ENCODE measurements at places on chromosomes 2 and 18.

DNA sequence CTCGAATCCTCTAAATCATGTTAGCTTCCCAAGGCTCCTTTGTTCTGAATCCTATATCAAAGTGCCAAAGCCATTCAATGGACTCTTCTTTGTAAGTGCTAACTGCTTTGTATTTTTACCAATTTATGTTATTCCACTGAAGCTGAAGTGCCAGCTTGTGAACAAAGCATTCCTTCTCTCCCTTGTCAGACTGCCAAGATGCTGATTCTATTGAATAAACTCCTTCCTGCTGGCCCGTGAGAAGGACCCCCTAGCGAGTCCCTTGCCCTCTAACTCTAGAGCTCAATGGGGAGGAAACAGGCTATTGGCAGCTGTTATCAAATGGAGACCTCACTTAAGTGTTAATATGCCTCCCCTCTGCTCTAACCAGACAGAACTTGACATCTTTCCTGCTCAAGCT is 1097.9 kb upstream of the CNTNAP5 start:
- DNase-seq = peak; percentile 66

DNA sequence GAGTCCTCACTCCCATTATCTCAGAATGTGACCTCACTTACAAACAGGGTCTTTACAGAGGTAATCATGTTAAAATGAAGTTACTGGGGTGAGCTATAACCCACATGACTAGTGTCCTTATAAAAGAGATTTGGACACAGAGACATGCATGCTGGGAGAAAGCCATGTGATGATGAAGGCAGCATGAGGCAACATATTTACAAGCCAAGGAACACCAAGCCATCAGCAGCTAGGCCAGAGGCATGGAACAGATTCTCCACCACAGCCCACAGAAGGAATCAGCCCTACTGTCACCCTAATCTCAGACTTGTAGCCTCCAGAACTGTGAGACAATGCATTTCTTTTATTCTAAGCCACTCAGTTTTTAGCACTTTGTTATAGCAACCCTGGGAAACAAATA is 171.9 kb downstream of the EN1 start:
- DNase-seq = no peak

DNA sequence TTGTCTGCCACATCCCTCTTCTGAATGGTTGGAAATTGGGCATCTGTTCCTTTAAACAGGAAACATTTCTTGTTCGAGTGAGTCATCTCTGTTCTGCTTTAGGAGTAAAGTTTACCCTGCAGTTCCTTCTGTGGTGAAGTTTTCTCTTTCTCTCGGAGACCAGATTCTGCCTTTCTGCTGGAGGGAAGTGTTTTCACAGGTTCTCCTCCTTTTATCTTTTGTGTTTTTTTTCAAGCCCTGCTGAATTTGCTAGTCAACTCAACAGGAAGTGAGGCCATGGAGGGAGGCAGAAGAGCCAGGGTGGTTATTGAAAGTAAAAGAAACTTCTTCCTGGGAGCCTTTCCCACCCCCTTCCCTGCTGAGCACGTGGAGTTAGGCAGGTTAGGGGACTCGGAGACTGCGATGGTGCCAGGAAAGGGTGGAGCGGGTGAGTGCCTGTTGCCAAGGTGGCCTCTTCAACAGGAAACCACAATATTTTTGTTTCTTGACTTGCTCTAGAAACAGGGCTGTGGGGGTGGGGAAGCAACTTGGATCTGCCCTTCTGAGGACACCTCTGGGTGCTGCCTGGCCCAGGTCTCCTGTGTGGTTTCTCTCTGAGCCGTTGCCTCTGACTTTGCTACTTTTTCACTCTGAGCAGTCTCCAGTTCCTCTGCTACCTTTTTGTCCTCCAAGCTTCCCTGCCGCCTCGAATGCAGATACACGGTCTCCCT is 2.2 kb upstream of the CASP8 start:
- DNase-seq = no peak

DNA sequence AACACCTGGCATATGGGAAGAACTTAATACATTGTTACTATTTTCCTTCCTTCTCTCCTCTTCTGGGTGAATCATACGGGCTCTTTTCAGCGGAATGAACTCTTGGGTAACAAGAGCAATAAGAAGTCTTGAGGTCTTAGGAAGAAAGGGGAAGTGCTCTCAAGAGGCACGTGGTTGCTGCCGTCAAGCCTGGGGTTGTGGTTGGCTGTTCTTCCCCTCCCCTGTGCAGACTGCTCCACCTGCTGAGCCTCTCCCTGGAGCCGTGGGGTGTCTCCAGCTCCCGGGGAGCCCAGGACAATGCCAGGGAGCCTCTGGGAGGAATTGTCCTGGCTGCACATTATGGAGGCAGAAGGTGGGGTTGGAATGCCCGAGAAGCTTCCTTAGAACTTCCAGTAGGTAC is 19.4 kb downstream of the TOGARAM2 start:
- peak; percentile 78 for DNase-seq

DNA sequence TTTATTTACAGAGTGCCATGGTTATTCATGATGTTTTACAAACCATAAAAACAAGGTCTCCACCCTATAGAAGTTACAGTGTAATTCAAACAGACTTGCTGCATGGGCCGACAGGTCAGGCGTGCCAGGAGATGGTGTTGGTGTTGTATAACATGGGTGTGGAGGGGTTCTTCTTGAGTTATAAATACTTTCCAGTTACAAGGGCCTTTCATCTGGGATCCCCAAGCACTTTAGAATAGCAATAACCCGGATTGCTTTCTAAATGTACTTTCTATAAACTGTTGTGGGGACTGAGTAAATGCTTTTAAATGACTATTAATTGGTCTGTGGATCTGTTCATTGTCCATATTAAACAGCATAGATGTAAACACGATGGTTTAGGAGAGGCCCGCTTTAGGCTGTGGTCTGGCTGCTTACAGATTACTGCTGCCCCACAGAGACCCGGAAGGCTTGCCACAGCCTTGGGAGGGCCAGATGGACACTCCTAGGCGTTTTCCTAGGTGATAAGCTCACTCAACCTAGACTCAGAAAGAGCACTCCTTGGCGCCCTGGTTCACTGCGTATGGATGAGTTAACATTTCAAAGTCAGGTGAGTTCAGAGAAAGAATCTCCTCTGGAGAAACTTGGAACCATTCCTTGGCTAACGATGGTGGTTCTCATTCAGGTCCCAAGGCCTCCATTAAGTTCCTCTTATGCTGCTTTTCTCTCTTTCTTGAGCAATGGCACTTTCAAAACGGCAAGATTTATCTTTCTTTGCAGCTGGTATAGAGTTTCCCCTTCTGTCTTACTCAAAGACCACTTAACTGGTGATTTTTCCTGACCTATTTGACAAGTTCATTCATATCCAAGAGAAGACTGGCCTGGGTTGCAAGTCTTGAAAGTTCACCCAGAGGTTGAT is 3.6 kb upstream of the KIAA2012 start:
- no peak for DNase-seq

DNA sequence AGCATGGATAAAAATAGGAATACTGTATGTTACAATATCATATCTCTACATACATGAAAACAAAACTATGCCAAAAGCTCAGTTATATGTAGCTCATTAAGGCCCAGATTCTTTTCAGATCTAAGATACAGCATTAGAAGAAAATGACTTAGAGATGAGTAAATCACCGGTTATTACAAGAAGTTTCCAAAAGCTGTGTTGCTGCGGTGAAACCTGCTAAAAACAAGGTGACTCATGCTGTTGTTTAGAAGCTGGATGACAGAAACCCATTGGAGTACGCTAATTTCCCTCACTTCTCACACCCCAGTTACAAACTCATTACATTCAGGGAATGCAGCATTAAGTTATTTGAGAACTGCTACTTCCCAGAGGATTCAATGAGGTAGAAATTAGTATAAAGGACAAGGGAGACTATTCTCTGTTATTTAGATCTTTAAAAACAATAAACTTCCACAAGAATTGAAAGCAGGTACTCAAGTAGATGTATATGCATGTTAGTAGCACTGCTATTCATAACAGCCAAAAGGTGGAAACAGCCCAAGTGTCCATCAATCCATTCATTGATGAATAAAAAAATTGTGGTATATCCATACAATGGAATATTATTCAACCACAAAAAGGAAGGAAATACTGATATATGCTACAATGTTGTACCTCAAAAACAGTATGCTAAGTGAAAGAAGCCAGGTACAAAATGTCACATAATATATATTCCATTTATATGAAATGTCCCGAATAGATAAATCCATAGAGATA is 32.6 kb downstream of the RBKS start:
- no peak for DNase-seq

DNA sequence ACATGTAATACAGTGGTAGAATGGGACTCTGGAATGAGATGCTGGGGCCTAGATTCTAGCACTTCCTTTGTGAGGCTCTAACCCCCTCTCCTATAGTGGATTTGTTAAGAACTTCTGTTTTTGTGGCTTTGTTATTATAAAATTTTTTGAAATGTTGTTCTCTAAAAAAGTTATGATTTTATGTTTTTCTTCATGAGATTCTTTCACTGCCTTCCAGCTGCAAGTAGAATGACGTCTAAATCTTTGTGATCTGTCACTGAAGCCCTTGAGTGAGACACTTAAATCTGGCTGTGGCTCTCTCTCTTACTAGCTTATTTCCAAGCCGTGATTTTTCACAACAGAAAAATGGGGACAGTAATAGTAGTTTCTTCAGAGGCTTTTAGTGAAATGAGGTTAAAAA is 1.6 kb downstream of the CASP8 start:
- no peak for DNase-seq

GRCh38 chr2:126979039-126980003 is 80.6 kb downstream of the TEX51 start:
- peak; percentile 87 for DNase-seq

GRCh38 chr2:225192869-225193268 is 150.6 kb upstream of the DOCK10 start:
- DNase-seq = no peak

- DNase-seq = no peak
Observed at GRCh38 chr2:208315081-208315788, 49.2 kb downstream of the PIKFYVE start.

- DNase-seq = no peak
Observed at GRCh38 chr2:201842131-201842860, 36.0 kb downstream of the CDK15 start.

DNA sequence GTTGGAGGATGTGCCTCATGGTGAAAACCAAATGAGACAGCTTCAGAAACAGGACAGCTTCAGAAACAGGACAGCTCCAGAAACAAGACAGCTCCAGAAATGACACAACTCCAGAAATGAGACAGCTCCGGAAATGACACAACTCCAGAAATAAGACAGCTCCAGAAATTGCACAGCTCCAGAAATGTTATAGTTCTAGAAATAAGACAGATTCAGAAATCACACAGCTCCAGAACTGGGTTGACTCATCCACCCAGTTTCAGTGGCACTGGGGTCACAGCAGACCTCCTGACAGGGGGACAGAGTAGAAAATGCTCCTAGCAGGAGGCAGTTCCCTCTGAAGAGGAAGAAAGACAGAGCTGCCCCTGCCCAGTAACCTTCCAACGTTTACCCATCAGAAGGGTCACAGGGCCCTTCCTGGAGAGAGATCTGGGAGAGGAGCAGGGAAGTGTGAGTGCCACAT is 26.9 kb upstream of the COL6A3 start:
- DNase-seq = no peak

GRCh38 chr2:892401-892800 is 58.2 kb upstream of the SNTG2 start:
- no peak for DNase-seq

DNA sequence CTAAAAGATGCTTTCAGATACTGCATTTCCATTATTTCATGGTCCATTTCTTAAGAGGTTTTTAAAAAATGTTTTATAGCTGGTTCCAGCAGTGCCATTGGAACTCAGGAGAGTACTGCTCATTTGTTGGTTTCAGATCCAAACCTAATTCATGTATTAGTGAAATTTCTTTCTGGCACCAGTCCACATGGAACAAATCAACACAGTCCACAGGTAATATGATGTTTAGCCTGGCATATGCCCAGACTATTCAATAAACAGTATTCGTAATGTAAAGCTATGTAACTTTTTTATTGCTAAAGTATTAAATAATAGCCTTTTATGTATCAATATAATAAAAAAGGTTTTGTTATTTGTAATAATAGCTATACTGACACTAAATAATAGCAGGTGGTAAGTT is 134.5 kb downstream of the BIRC6 start:
- no peak for DNase-seq

DNA sequence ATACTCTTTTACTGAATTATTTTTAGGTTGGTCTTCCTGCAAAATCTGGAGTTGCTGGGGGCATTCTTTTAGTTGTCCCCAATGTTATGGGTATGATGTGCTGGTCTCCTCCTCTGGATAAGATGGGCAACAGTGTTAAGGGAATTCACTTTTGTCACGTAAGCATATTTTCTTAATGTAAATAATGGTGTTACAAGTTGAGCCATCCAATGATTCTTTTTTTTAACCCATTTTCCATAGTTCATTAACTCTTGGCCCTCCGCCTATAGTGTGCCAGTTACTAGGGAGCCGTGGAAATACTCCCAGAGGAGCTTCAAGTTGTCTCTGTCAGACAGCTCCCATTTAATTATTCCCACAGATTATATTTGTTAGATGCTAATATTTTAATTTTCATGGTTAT is 49.8 kb downstream of the GLS start:
- no peak for DNase-seq

- DNase-seq = no peak
Observed at GRCh38 chr2:237132799-237133198, 47.1 kb downstream of the COPS8 start.

DNA sequence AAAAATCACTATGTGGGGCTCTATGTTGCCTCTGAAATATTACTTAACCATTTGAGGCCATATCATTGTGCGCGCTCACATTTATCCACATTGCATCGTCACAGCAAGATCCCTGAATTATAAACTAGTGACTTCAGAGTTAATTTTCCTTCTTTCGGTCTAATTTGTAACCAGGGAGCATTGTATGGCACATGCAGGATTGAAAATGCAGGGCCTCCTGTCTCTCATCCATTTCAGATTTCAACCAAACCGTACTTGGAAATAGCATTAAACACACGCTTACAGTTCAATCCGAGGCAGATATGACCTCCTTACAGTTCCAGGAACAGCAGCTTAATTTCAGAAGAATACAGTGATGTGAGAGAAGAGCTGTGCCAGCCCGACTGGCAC is 532 bp downstream of the MYOM1 start:
- DNase-seq = no peak

- peak; percentile 42 for DNase-seq
Observed at GRCh38 chr2:224909885-224910573, 132.2 kb downstream of the DOCK10 start.
